ENCODE measurements at places on chromosomes 7 and 10. TPM values are rescaled to one million over a fixed set of nuclear protein-coding genes. Genes with fewer than 3 reads are reported as not detected.

ITPRID1 gene
- total RNA-seq = not detected

CLDN4 gene
- total RNA-seq = 0.25 TPM

CFAP43 gene
- 0.25 TPM for total RNA-seq

CHRM2 gene
- total RNA-seq = not detected

ANKRD30A gene
- total RNA-seq = not detected

CYP3A7 gene
- total RNA-seq = not detected

SDHAF3 gene
- 22.3 TPM for total RNA-seq

KLHDC10 gene
- total RNA-seq = 15.6 TPM

NKX2-3 gene
- not detected for total RNA-seq

ZNF746 gene
- total RNA-seq = 26.2 TPM

GPR146 gene
- total RNA-seq = 4.1 TPM

DGKI gene
- not detected for total RNA-seq

MSS51 gene
- total RNA-seq = 4.8 TPM

GUSB gene
- total RNA-seq = 71.9 TPM

NSUN6 gene
- total RNA-seq = 26.5 TPM

KIAA1549 gene
- 1.1 TPM for total RNA-seq

MEST gene
- total RNA-seq = 8.7 TPM

IGF2BP3 gene
- 0.37 TPM for total RNA-seq

ZDHHC16 gene
- total RNA-seq = 29.6 TPM

CABCOCO1 gene
- not detected for total RNA-seq

DENND2A gene
- total RNA-seq = not detected

DMTF1 gene
- 131 TPM for total RNA-seq

GATA3 gene
- 49.1 TPM for total RNA-seq

PPP1R9A gene
- 0.06 TPM for total RNA-seq

PNLIP gene
- not detected for total RNA-seq

NODAL gene
- total RNA-seq = not detected

EEPD1 gene
- 2.0 TPM for total RNA-seq

NUTM2B gene
- total RNA-seq = 1.8 TPM

THSD7A gene
- total RNA-seq = not detected

FAM25A gene
- total RNA-seq = not detected

ASZ1 gene
- not detected for total RNA-seq

ZNF485 gene
- total RNA-seq = 6.6 TPM

SH2D4B gene
- total RNA-seq = 0.14 TPM

TAS2R60 gene
- total RNA-seq = not detected

GDF10 gene
- total RNA-seq = 0.11 TPM

CFAP70 gene
- 2.0 TPM for total RNA-seq

PLEKHS1 gene
- not detected for total RNA-seq

FFAR4 gene
- not detected for total RNA-seq

GRID2IP gene
- 0.28 TPM for total RNA-seq

GLCCI1 gene
- 38.1 TPM for total RNA-seq

NAT16 gene
- not detected for total RNA-seq
